ENCODE measurements at places on chromosomes 11 and 22.

- DNase-seq: no peak
These were observed 160.2 kb upstream of the LARGE1 start for GRCh38 chr22:34080433-34080832.

DNA sequence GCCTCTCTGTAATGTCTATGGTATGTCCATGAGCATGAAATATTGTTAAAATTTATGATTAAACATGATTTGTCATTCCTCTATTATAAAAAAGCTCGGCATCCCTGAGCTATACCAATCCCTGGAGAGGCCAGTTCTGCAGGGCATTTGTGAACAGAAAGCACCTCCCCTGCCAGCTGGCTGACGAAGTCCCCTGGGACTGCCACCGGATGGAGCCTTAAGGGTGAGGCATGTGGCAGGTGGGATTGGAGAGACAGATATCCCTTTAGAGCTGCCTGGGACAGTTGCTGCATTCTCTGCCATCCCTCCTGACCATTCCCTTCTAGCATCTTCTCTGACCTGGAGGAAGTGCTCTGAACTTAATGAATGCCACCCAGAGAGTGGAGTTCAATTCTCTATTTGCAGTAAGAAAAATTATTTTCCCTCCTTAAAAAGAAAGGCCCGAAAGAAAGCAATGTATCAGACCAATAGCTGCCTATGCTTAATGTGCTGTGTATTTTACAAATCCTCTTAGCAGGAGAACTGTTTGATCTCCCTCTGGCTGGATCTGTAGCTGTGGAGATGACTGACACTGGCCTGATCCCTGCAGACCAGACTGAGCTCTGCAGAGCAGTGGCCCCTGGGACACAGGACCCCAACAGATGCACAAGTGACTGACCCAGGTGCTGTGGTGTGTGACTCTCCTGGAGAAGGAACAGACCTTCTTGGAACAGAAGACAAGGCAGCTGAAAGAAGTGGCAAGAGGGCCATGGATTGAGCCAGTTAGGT, 219.0 kb upstream of the NAV2 start:
- no peak for DNase-seq

DNA sequence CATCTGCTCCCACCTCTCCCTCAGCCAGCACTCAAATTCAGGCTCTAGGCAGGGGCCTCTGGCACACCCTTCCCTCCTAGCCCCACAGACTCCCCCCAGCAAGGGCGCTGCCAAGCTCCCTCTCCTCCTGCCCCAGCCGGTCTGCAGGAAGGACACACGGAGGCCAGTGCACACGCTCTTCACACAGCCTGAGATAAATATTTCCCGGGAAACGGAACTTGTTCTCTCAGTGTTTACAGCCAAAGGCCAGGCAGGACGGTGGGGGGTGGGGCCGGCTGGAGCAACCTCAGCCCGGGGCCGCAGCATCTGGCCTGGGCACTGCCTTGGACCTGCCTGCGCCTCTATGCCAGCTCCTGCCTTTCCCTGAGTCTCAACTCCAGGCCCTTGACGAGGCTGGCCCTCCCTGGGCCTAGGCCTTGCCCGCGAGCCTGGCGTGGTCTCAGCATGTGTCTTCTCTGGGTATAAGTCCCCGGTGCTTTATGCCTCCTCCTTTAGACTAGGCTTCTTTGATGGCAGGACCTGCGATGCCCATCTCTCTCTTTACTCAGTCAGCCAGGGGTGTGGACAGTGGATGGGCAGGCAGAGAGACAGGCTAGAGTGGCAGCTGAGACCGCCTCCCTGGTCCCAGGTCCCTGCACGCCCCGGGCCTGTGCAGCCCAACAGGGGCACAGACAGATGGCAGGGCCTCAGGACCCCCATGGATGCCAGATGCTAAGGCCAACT, 48.4 kb downstream of the PDE2A start:
- DNase-seq: no peak

- no peak for DNase-seq
These were observed 60.3 kb downstream of the UBASH3B start for GRCh38 chr11:122715548-122716440.

DNA sequence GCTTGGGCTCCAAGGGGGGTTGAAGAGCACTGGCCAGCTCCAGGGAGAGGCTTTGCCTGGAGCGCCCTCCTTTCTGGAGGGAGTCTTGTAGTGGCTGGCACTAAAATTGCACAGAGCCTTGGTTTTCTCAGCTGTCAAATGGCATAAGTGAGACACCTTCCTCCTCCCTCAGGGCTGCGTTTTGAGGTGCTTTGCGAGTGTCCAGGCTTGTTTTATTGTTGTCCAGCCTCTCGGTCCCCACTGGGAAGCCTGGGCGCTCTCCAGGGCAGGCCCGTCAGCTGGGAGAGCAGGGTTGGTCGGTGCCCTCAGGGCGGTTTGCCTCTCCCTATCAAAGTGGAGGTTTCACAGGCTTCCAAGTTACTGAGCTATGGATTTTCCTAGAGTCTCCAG, 149.3 kb upstream of the B3GAT1 start:
- DNase-seq: no peak

Data from GM20000 (cell line).